Naive B cell (primary cell): ENCODE measurements at places on chromosomes 6 and 20.
A peak's percentile ranks its signal among the peaks of the same experiment; 100 is the strongest.

GRCh38 chr6:115706324-115706723 lies 354.4 kb downstream of the FRK start:
- no peak for DNase-seq

- DNase-seq = no peak
These were observed 19.4 kb upstream of the TOX2 start for GRCh38 chr20:43895235-43895634.

DNA sequence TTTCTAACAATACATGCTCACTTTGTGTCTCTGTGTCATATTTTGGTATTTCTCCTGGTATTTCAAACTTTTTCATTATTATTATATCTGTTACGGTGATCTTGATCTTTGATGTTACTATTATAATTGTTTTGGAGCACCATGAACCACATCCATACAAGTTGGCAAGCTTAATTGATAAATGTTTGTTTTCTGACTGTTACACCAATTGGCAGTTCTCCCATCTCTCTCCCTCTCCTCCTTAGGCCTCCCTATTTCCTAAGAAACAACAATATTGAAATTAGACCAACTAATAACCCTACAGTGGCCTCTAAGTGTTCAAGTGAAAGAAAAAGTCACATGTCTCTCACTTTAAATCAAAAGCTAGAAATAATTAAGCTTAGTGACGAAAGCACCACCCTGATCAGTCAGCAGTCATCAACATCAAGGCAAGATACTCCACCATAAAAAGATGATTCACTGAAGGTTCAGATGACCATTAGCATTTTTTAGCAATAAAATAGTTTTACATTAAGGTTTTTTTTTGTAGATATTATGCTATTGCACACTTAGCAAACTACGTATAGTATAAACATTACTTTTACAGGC lies 61.5 kb downstream of the IBTK start:
- DNase-seq = no peak

- no peak for DNase-seq
These were observed 192.5 kb downstream of the EDN1 start for GRCh38 chr6:12482386-12483375.

GRCh38 chr6:117149324-117149723 lies 116.0 kb upstream of the VGLL2 start:
- DNase-seq = no peak

- DNase-seq = no peak
These were observed 211.1 kb upstream of the PHACTR1 start for GRCh38 chr6:12505486-12505885.

GRCh38 chr6:12749531-12750379 lies 33.2 kb downstream of the PHACTR1 start:
- no peak for DNase-seq

- no peak for DNase-seq
These were observed 43.6 kb upstream of the IYD start for GRCh38 chr6:150325066-150325772.

GRCh38 chr6:170429450-170429849 lies 122.9 kb downstream of the FAM120B start:
- DNase-seq = no peak

DNA sequence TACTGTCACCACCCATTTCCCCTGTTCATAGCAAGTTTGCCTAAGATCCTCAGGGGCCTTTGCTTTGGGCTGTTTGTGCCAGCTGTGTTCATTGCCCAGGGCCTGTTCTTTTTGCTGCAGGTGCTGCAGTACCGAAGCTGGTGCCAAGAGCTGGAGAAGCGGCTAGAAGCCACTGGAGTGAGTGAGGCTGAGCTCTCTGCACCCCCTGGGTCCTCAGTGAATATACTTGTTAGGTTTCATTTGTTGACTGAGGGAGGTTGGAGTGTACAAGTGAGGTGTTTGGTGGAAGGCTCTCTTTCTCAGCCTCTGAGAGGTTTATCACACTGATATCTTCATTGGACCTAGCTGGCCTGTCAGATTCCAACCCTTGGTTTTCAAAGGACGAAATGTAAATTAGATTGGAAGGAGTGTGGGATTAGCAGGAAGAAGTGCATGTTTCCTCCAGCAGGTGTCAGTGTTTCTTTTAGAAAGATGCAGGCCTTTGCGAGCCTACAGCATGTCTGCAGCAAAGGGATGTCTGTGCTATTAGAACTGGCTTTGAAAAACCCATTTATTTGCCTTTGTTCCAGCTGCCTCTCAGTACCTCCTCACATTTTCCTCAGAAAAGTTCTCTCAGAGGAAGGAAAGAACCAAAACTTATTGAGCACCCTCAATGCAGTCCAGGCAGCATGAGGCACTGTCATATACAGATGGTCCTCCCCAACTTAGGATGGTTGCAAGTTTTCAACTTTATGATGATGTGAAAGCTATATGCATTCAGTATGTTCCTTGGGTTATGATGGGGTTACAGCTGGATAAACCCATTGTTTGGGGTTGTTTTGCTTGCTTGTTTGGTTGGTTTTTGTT lies 8.3 kb downstream of the CEP250 start:
- DNase-seq = peak; percentile 61

GRCh38 chr6:166312832-166313231 lies 4.6 kb upstream of the PRR18 start:
- no peak for DNase-seq

DNA sequence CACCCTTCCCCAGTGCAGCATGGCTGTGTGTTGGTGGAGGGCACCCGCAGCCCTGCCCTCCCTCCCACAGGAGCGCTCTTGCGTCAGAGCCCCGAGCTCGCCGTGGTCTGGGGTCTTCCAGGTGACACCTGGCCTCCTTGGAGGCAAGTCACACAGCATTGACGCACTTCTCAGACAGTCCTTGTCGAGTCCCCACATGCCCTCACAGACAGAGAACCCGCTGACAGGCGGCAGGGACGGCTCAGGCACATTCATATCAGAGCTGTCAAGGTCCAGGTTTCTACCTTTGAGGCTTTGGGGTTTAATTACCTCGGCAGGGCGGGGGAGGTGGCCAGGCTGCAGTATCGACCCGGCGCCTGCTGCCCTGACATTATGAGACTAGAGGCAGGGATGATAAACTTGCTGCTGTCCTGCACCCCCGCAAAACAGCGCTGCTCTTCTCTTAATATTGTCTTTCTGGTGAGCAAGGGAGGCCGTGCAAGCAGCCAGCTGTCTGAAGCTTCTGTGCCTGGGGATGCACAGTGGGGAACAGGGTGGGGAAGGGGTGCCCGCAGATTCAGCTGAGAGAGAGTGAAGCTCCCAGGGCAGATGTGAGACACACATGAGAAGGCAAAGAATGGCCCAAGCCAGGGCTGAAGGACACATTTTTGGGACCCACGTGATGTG lies 4.7 kb downstream of the NPEPL1 start:
- no peak for DNase-seq

DNA sequence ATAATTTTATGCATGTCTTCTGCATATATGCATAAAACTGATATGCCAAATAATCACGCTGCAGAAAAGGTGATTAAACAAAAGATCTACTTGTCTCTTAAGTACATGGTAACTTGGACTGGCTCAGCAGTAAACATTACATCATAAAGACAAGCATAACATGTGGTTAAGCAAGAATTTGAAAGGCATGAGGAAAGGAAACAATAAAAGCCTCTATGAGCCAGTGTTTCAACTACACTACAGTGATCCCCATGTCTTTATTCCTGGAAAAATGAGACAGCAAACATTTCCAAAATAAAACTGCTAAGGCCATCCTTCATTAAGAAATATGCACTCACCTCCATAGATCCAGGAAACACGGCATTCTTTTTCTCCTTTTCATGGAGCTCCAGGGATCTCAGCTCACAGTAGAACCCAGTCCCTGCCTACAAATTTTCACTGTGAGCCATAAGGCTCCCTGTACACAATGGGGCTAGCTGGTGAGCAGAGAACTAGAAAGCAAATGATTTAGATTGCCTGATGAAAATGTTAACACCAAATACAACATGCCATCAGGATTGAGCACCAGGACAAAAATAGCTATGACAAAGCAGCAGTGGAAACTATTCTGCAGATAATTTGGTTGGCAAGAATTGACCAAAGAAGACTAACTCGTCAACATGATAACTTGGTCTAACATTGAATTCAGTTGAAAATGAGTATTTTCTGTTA lies 156.1 kb downstream of the COL21A1 start:
- DNase-seq = no peak

GRCh38 chr6:87391334-87391733 lies 16.4 kb upstream of the CFAP206 start:
- no peak for DNase-seq

DNA sequence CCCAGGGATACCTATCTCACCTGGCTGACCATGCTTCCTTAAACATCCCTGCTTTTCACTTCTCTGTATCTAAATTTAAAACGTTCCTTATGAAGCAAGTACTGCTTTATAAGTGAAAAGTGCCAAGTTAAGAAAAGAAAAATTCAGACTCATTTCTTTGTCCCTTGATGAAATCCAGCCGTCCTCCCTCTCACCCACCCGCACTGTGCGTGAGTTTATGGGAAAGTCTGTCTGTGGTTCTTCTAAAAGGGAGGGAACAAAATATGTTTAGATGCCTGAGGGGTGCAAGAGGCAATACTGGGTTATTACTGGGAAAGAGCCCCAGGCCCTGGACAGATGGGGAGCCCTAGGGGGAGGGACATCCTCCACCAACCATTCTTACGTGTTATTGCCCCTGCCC lies 31.2 kb downstream of the SPDEF start:
- no peak for DNase-seq

GRCh38 chr20:44723798-44724362 lies 8.7 kb downstream of the CCN5 start:
- no peak for DNase-seq

DNA sequence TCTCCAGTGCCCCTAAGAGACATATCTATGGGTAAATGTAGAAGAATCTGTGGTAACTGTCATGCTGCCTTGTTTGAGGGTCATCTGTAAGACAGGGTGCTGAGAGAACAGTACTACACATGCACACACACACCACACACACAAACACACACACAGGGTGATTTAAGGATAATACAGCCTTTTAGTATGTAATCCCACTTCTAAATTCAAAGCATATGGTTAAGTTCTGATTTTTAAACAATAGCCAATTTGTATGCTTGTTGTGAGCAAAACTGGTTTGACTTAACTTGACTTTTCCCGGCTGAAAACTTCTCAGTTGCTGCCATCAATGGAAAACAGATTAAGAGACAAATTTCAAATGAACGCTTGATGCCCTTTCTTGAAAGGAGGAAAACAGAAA lies 241.8 kb downstream of the ADGRG6 start:
- no peak for DNase-seq

DNA sequence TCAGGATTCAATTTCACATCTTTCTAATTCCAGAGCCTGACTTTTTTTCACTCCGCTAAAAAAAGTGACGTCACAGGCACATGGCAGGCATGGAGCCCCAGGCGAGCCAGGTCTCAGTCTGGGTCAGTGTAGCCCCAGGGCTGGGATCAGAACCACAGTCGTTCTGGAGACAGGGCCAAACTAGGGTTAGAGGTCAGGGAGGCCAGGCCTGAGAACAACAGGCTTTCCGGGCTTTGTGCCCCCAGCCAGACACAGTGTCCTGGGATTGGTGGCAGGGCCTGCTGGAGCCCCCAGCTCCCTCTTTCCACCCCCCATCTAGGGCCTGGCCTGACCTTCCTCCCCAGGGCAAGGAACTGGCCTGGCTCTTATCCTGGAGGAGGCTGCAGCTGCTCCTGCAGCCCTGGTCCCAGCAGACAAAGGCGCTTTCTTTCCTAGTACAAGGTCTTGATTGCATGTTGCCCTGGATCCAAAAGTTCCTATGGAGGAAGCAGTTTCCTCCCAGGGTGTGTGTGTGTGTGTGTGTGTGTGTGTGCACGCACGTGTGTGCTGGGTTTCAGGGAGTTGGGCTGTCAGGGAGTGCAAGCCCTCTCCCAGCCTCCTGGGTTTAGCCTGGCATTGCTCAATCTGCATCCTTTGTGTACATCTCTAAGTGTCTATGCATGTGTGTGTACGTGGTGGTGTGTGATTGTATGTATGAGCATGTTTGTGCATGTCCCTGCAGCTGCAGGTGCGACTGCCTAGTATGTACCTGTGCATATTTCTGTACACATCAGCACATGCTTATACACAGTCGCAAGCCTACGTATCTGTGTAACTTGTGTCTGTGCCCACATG lies 26.5 kb upstream of the EMILIN3 start:
- DNase-seq = no peak

GRCh38 chr6:100968949-100969348 lies 87.8 kb upstream of the ASCC3 start:
- no peak for DNase-seq

GRCh38 chr6:113073611-113074191 lies 726.6 kb downstream of the RFPL4B start:
- DNase-seq = no peak

DNA sequence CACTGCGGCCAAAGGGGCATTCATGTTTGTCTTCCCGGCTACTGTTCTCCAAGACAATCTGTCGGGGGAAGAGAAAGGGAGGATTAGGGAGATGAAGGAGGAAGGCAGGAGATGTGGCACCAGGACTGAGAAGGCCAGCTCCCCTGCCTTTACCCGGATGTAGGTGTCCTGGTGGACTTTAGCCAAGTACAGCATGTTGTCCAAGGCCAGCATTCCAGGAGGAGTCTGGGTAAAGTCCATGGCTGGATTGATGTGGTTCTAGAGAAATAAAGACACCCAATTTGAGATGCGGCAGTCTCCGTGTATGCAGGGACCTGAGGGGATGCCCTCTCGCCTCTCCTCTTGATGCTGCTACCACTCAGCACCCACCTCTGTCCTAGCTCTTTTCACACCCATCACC lies 32.0 kb downstream of the ELMO2 start:
- DNase-seq = no peak

DNA sequence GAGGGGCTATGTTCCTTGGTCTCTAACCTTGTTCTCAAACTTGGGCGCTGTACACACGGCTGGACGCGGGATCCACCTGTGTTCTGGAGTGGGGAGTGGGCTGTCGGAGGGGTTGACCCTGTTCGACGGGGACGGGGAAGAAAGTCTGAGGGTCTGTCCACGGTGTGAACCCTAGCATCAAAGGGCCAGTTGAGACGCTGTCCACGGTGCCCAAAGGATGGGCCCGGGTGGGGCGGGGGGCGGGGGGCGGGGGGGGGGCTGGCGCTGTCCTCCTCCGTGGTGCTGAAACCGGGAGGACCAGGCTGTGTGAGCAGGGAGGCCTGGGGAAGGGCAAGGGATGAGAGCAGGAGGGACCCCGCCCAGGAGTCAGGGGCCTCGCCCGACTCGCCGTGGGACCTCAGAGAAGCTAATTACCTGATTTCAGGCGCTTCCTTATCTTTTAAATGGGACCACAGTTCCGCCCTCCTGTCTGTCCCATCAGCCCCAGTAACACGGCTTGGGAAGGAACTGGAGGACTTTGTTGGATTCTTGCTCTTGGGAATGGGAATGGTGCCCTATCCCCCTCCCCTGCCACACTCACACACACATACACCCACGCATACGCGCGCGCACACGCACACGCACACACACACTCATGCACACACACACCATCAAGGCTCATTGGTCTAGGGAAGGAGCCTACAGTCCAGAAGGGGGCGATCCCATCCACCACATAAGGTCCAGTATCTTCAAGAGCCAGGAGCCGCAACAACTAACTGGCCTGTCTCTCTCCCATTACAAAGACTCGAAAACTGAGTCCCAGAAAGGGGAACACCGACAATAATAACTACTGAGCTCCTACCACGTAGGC lies 1.0 kb upstream of the VSTM2L start:
- DNase-seq = no peak

GRCh38 chr20:48115502-48115901 lies 330.2 kb upstream of the SULF2 start:
- no peak for DNase-seq
